Activated CD8-positive, alpha-beta memory T cell treated with anti-CD3 and anti-CD28 coated beads for 1 hour (primary cell): ENCODE measurements at places on chromosomes 13 and 19.

GRCh38 chr19:42524943-42525342, 3.3 kb downstream of the CEACAM1 start:
- no peak for DNase-seq

DNA sequence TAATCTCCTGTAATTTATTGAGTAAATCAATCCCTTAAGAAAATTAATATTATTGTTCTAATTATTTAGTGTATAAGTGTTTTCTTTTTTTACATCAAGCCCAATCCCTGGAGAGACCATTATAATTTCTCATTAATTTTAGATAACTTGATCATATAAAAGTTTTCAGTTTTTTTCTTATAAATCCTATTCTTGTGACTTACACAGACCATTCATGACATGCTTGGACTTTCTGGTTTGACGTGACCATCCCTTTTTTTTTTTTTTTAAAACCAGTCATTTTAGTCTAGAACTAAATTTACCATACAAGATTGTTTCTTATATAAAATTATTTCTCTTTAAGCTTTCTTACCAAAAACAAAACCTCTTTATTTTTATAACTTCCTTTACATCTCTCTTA, 5.4 kb upstream of the MTRF1 start:
- no peak for DNase-seq

DNA sequence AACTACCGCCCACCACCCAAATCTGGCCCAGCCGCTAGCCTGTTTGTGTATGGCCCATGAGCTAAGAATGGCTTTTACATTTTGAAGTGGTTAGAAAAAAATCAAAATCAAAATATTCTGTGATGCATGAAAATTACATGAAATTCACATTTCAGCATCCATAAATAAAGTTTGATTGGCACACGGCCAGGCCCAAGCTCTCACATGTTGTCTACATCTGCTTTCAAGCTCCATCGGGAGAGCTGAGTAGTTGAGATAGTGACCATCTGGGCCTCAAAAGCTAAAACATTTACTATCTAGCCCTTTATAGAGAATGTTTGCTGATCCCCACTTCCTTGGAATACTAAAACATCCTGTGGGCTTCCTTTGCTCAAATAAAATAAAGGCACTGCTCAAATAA, 14.5 kb downstream of the RFX2 start:
- DNase-seq: no peak

DNA sequence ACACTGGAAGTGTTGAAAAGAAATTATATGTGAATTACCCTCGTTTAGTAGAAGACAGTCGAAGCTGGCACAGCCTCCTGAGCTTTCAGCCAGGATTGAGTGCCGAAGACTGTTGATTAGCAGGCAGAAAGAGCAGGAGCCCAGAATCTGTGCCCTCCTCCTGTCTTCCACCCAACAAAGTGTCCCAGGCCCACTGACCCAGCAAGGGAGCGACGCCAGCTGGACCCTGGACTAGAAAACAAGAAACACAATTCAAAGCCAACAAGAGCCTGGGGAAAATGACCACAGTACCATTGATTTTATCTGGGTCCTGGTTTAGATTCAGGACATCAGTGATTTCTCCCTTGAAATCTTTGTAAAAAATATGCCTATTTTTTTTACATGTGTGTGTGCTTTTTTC, 120.7 kb downstream of the RXFP2 start:
- no peak for DNase-seq

DNA sequence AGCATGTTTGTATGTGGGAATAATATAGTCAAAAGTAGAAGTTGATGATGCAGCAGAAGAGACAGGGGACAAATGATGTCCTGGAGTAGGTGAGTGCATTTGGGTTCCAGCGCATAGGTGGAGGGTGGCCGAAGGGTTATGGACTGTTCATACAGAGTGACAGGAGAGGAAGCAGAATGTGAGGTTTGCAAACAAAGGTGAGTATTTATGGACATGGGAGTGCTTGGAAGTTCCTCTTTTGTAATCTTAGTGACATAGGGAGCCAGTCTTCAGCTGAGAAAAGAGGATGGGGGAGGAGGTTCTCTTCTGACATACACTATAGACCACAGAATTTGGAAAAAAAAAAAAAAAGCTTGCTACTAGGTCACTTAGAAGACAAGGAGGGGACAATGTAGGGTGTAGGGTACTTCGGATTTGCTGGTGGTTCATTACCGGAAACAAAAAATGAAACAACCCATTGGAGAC, 331.6 kb downstream of the DLEU7 start:
- DNase-seq: no peak

DNA sequence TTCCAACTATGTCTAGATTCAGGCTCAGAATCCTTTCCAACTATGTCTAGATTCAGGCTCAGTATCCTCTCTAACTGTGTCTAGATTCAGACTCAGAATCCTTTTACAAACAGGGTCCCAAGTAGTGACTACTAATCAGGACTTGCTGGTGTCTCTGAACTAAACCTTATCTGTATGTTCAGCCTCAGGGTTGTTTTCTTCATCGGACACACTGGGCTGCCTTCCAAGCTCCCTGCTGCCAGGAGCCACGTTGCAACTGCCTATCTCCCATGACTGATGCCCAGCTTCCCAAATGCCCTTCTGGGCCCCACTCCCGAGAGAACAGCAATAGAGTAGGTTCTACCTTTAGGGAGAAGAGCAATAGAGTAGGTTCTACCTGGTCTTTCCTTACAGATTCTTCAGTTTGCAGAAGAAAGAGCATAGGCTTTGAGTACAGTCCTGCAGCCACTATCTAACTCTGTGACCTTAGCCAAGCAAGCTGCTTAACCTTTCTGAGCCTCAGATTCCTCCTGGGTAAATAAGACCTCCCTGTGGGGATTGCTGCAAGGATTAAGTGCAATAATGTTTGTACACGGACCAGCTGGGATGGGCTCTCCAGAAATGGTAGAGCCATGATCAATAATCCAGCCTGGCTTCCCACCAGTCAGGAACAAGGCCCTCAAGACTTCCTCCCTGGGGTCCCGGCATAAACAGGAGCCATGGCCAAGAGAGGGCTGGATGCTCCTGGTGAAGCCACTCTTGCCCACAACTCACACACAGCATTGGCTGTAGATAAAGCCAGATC, 61.5 kb downstream of the ZIC5 start:
- DNase-seq: no peak

DNA sequence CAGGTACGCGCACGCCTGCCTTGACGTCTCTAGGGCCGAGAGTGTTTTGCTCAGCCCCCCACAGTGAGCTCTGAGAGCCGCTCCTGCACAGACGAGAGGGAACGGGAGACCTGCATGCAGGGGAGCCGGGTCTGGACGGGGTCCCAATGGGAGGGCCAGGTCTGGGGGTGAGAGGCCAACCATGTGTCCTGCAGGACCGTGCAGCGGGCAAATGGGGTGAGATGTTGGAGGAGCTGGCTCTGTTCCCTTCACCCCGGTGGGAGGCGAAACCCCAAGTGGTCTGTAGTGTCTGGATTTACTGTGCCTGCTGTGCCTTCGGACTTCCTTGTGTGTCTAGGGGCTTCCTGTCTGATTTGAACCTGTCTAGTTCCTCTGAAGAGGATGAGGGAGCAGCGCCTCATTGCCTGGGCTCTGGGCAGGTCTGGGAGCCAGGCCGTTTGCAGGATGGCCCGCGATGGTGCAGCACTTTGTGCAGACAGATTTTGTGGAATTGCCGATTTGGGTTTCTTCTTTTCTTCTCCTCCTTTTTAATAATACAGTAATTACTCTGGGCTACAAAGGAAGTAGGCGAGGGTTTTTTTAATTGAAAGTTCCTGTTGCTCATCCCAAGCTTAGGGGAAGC, 2.1 kb downstream of the CSNK1G2 start:
- DNase-seq: no peak

- DNase-seq: no peak
Measured at GRCh38 chr13:40185414-40185813, 481.0 kb downstream of the FOXO1 start.

- DNase-seq: no peak
Measured at GRCh38 chr13:108850691-108851090, 221.3 kb downstream of the MYO16 start.

- no peak for DNase-seq
Measured at GRCh38 chr13:33369073-33369472, 83.5 kb upstream of the STARD13 start.

- DNase-seq: peak; percentile 75
Measured at GRCh38 chr19:12983542-12984142, 11.6 kb upstream of the NFIX start.

GRCh38 chr19:16544473-16545231, 2.4 kb upstream of the CHERP start:
- no peak for DNase-seq

DNA sequence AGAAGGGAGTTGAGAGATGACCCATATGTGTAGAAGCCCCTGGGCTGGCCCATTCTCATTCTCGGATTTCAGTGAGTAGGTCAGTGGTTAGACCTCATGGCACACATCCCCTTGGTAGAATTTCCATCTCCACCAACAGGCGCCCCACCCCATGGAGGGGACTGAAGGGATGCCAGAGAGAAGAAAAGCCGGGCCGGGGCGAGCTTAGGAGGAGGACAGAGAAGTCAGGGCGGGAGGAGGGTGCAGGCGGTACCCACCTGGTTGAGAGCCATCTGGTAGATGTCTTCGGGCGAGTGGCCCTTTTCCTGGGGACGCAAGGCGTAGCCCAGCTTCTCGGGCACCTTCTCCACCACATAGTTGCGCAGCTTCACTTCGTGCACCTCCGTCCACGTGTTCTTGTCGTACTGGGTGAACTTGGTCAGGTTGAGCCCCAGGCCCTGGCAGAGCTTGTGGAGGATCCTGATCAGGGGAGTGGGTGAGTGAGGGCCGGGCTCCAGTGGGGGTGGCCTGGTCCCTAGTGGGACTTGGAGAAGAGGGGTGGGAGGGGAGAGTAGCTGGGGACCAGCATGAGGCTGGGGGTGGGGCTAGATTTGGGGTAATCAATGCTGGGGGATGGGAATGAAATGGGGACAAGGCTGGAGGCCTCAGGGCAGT, 2.5 kb downstream of the IL4I1 start:
- no peak for DNase-seq

- no peak for DNase-seq
Measured at GRCh38 chr13:70375718-70376117, 267.5 kb upstream of the KLHL1 start.

GRCh38 chr13:91331047-91331915, 16.2 kb upstream of the MIR17HG start:
- no peak for DNase-seq

GRCh38 chr13:25887962-25888655, 163.7 kb downstream of the SHISA2 start:
- DNase-seq: no peak

DNA sequence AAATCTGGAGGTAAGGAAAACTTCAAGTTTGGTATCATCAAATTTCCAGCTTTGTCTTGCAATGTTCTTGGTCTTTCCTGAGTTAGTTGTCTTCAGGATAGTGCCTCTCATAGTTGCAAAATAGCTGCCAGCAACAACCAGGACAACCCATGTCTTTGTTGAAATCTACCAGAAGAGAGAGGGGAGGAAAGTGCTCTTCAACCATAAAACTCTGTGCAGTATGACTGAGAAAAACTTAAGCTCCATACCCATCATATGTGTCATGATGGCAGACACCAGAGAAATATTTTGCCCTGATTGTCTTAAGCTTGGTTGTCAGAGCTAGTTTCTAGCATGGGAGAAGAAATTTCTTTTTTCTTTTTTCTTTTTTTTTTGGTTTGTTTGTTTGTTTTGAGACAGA, 103.3 kb downstream of the SPRY2 start:
- no peak for DNase-seq

- DNase-seq: no peak
Measured at GRCh38 chr19:38281811-38282566, 17.6 kb downstream of the SPINT2 start.

DNA sequence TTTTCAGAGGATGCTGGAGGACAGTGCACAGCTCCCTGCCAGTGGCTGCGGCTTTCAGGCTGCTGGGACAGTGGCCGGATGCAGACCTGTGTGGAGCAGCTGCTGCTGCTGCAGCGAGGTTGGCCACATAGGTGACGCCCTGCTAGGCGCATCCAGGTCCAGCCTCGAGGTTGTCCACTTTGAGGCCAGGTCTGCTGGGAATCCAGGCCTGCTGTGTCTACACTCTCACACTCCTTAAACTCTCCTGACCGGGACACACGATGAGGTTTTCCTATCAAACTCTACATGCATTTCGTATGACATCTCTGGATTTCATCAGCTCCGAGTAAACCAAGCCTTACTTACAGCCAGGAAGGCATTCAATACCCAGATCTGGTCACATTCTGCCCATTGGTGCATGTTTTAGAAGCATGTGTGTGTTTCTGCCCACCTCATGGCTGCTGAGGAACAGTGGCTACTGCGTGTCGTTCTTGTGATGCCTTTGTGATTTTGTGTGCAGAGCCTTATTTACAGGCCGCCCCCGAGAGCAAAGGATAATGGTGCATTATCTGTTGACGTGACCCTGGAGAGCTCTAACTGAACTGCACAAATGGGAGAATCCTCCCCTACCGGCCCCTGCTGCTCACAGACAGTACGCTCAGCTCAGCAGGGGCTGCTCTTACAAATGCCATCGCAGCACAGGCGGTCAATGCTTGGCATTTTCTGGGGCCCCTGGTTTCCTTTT, 12.3 kb upstream of the MCF2L start:
- no peak for DNase-seq

- no peak for DNase-seq
Measured at GRCh38 chr13:78977311-78977710, 318.4 kb upstream of the OBI1 start.

GRCh38 chr19:45715139-45715538, 15.6 kb downstream of the FBXO46 start:
- DNase-seq: no peak

- DNase-seq: no peak
Measured at GRCh38 chr19:31449379-31449778, 100.1 kb upstream of the TSHZ3 start.

- DNase-seq: no peak
Measured at GRCh38 chr19:29927944-29928625, 14.0 kb upstream of the URI1 start.

- DNase-seq: no peak
Measured at GRCh38 chr19:57667228-57667627, 1.5 kb upstream of the ZSCAN4 start.

DNA sequence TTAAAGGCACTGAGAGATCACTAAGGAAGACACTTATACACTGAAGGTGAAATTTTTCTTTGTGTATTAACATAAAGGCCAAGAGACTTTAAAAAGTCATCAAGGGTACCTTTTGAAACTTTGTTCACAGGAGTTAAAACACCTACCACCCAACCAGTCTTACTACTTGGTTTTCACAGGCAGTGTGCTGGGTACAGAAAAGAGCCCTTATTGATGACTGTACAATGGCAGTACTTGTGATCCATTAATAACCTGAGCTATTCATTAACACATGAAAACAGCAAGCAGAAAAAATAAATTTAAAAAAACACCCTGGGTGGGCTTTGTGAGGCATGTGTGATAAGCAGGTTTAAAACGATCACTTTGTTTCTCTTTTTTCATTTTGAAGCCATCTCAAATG, 148.9 kb downstream of the TBC1D4 start:
- no peak for DNase-seq

DNA sequence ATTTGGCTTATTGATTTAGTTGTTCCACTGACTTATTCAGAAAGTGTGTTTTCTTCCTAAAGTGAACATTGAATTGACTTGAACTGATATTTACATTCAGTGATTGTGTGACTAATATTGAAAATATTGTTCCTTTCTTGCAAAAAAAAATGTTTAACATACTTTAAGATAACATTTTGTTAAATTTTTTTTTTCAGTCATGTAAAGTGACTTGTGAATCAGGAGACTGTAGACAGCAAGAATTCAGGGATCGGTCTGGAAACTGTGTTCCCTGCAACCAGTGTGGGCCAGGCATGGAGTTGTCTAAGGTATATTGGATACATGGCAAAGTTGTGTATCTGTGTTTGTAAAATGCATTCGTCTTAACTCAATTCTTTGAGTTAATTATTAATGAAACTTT, 22.9 kb downstream of the TNFRSF19 start:
- DNase-seq: no peak
